ENCODE measurements at places on chromosomes 13 and 19.

- DNase-seq: no peak
Measured at GRCh38 chr19:39363901-39364457, 21.8 kb downstream of the SAMD4B start.

DNA sequence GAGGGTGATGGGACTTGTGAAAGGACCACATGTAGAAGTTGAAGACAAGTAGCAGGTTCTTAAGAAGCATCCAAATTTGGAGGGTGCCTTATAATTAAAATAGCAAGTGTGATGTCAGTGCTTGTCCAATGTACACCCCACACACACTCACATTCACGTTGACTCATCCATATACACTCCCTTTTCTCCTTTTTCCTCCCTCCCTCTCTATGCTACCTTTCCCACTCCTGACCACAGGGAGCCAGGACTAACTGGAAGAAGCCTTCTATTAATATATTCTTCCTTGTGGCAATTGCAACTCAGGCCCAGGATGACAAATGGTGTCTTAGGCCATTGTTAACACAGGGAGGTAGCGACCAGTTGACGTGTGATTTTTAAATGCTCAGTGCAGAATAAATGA, 16.3 kb upstream of the GPR183 start:
- no peak for DNase-seq

- no peak for DNase-seq
Measured at GRCh38 chr19:35216833-35217648, 11.5 kb downstream of the FAM187B start.

DNA sequence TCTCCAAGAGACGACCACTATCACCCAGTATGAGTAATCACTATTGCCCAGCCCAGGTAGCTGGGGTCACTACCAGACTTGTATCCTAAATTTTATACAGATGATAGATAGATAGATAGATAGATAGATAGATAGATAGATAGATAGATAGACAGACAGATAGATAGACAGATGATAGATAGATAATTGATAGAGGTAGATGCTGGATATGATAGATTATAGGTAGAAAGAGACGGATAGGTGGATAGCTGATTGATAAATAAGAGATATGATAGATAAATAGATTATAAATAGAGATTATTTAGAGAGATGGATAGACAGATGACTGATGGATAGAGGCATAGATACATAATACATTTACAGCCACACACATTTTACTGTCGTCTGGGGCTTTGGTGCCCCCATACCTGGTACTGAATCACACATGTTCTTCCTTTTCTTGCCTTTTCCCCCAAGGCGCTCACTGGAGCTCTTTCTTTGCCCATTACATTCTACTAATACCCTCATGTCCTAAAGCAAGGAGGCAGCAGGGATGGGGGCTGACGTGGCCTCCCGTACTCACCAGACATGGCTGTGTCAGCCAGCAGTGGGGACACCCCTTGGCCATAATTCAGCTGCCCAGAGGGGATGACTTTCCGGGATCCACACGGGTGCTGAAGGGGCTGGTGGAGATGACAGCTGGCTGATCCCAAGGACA, 44.6 kb upstream of the CCNE1 start:
- DNase-seq: no peak

DNA sequence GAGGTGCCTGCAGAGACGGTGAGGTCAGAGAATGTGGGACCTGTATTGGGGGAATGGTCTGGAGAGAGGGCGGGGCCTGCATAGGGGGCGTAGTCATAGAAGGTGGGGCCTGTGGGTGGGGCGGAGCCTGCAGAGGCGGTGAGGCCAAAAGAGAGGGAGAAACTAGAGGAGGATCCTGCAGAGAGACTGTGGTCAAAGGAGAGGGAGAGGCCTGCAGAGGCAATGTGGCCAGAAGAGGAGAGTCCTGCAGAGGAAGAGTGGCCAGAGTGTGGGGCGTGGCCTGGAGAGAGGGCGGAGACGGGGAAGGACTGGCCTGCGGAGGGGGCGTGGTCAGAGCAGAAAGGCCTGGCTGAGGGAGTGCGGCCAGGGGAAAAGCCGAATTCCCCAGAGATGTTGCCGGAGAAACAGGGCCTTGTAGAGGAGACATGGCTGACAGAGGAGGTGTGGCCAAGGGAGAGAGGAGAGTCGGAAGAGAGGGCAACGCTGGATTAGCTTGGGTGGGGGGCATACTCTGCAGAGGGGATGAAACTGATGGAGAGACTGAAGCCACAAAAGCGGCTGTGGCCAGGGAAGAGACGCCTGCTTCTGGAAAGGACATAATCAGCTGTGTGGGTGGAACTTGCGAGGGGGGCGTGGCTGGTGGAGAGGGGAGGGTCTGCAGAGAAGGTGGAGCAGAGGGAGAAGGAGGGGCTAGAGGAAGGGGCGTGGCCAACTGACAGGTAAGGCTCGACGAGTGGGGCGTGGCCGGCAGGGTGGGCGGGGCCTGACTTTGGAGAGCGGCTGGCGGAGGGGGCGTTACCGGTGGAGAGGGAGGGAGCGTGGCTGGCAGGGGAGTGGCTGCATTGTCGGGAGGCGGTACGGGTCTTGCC, 2.5 kb downstream of the PRR36 start:
- no peak for DNase-seq

DNA sequence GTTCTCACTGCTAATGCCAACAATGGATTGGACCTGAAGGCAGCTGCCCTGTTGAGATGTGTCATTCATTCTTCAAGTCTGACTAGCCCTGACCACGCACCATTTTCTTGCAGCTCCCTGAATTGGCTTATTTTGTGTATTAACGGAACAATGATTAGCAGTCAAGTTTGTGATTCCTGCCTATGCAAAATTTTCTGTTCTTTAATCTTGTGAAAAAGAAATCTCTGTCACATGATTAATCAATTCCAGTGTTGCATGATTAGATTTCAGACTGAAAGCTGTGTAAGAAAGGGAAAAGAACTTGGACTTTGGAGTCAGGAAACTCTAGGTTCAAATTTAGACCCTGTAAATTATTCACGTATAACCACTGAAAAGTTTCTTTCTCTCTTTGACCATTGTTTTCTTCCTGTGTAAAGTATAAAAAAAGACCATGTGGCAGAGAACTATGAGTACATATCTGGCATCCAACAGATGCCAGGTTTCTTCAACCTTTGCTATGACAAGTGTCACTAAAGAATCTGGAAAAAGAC, 64.5 kb upstream of the SLC10A2 start:
- no peak for DNase-seq

GRCh38 chr13:43405457-43405856, 381.3 kb downstream of the ENOX1 start:
- no peak for DNase-seq

- DNase-seq: no peak
Measured at GRCh38 chr19:4415352-4415751, 12.9 kb downstream of the CHAF1A start.

GRCh38 chr19:14118165-14119051, 846 bp upstream of the PRKACA start:
- peak; percentile 94 for DNase-seq

DNA sequence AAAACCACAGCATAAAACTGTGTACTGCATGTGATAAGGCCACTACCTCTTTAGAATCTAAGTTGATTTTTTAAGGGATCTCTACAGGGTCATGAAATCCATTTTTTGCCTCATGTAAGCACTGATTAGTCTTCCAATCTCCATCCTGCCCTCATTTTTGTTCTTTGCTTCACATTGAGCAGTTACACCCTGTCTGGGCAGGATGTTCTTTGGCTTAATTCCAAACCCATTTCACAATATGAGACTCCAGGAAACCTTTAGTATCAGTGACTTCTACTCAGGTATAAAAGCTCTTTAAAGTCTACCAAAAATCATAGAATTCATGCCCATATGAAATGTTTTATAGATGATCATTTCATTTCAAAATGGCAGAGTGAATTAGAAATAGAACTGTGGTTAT, 592.6 kb downstream of the TBC1D4 start:
- no peak for DNase-seq

DNA sequence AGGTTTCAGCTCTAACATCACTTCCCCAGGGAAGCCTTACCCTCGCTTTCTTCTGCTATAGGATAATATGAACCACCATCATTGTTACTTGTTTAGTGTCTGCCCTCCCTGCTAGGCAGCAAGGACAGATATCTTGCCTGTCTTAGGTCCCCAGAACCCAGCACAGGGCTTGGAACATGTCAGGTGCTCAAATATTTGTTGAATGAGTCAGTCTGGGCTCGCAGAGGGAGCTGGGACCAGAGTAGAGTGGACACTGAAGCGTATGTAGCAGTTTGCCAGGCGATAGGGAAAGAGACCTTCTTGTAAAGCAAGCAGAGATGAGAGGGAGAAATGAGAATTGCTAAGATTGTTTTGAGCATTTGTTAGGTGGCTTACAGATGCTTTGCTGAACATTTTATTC, 11.7 kb downstream of the BCKDHA start:
- no peak for DNase-seq

- DNase-seq: no peak
Measured at GRCh38 chr13:35530581-35530980, 54.1 kb upstream of the MAB21L1 start.

GRCh38 chr13:80931766-80932165, 590.8 kb upstream of the SPRY2 start:
- DNase-seq: no peak
